ENCODE measurements at places on chromosomes 3 and 15.

GRCh38 chr3:171888466-171888865 lies 45.3 kb downstream of the TMEM212 start:
- DNase-seq, result no peak

- DNase-seq, result no peak
These were observed 4.4 kb downstream of the KCTD6 start for GRCh38 chr3:58496206-58496857.

DNA sequence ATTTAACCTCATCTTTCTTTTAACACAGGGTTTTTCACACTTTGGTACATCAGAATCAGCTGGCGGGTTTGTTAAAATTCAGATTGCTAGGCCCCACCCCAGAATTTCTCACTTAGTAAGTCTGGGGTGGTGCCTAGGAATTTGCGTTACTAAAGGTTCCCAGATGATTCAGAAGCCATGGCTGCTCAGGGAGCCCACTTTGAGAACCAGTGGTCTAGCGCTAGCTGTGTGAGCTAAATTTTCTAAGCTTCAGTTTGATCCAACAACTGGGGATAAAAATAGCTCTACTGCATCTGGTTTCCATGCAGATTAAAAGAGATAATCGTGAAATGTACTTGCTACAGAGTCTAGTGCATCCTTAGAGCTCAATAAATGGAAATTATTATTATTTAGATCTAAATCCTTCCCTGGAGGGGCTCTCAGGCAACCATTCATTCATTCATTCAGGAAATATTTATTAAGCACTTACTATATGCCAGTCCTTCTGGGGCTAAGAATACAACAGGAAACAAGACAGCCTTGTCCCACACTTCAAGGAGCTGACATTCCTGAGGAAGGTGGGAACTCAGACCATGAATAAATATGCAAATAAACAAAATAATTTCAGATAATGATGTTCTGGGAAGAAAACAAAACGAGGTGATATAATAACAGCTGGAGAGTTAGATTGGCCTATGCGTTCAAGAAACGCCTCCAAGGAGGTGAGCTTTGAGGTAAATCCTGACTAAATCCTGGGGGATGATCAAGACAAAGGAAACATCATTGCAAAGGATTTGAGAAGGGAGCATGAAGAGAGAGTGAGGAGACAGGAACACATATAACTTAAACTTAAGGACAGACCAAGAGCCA lies 3.9 kb upstream of the CIDEC start:
- no peak for DNase-seq

DNA sequence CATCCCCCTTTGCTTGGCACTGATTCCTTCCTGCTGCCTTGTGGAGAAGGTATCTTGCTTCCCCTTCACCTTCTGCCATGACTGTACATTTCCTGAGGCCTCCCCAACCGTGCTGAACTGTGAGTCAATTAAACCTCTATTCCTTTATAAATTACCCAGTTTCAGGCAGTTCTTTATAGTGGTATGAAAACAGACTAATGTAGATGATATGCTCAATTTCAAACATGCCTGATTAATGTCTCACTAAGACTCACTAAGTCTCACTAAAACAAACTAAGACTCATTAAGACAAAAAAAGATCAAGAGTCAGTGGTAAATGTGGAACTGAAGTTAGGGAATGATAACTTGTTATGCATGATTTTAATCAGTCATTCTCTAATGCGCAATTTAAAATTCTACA lies 606.6 kb downstream of the RBMS3 start:
- DNase-seq, result no peak

DNA sequence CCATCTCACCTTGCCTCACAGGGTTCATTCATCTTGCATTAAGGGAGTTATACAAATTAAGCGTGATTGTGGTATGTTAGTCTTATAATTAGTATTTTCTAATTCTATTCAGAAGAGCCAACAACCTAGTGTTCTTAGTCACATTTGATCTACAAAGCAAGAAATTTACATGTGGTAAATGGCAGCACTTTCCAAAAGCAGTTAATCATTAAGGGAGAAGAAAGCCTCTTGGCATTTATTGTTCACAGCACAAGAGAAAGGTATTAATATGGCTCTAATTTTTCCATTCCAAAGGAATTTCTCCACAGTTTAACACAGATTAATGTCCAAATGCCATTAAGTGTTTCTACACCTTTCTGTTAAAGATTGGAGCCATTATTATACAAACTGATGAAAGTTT lies 1077.1 kb downstream of the ZPLD1 start:
- no peak for DNase-seq

DNA sequence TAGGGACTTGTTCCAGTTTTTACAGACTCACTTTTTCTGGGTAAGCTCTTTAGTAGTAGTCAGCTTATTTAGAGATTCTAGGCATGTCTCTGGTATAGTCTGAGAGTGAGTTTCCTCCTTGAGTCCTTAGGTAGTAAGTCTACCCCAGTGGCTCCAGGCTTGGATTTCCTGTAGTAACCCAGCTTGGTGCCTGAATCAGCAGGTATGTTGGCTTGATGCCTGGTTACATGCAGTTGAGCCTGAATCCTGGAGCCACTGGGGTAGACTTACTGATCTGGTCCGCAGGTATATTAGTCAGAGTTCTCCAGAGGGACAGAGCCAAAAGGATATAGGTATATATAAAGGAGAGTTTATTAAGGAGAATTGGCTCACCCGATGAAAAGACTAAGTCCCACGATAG lies 85.8 kb upstream of the RBMS3 start:
- DNase-seq, result no peak

DNA sequence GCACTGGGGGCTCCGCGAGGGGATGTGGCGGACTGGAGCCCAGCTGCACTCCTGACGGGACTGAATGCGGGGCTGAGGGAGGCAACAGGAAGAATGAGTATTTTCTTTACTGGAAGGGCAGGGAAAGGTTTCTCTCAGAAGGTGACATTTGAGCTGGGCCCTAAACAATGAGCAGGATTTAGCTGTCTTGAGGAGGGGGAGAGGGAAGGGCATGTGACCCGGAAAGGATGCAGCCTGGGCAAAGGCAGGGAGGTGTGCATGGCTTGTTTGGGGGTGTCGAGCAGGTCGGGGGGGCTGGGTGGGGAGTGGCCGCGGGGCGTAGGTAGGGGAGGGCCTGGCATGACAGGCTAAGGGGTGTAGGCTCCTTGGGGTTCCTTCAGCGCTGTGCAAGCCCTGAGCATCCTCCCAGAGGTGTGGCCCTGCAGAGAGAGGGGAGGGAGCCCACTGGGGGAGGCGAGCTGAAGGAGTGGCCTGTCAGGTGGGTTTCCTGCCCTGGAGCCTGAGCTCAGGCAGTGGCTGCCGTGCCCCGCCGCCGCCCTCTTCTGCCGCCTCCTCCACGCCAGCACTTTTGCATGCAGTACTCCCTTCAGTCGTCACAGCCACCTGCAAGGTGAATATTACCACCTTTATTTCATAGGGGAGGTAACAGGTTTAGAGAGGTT lies 17.2 kb upstream of the ANKDD1A start:
- DNase-seq, result no peak

DNA sequence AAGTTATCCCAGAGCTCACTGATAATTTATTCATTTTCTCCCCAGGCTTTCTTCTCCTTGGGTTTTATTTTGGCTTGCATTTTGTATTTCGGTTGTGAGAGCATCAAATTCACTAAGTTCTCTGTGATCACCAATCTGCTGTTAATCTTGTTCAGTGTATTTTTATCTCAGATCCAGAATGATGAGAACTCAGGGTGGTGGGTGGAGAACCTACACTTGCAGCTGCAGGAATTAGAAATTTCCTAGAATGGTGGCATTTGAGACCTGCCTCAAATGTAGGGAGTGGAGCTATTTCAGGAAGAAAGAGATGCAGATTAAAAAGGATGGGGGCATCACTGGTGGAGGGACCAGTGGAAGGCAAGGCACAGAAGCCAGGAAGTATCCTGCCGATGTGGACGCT lies 129.6 kb downstream of the OPA1 start:
- DNase-seq, result no peak

GRCh38 chr3:189587664-189588040 lies 43.5 kb upstream of the TP63 start:
- DNase-seq, result no peak

GRCh38 chr15:78207641-78208340 lies 26.6 kb downstream of the ACSBG1 start:
- no peak for DNase-seq

GRCh38 chr15:74815121-74815934 lies 2.7 kb downstream of the LMAN1L start:
- no peak for DNase-seq
